ENCODE measurements at places on chromosomes 3 and 15.
A peak's percentile ranks its signal among the peaks of the same experiment; 100 is the strongest.

- peak; percentile 52 for ATAC-seq
Measured at GRCh38 chr3:11385891-11386290, 113.7 kb downstream of the ATG7 start.

- ATAC-seq, result no peak
Measured at GRCh38 chr15:69725957-69726356, 273.3 kb downstream of the RPLP1 start.

- ATAC-seq, result no peak
Measured at GRCh38 chr15:79962178-79962577, 8.8 kb downstream of the BCL2A1 start.

GRCh38 chr15:75578173-75578947, 755 bp downstream of the PTPN9 start:
- ATAC-seq, result peak; percentile 38

- ATAC-seq, result no peak
Measured at GRCh38 chr3:154766765-154767503, 313.2 kb upstream of the MME start.

GRCh38 chr15:38627689-38628277, 63.2 kb upstream of the RASGRP1 start:
- ATAC-seq, result no peak

DNA sequence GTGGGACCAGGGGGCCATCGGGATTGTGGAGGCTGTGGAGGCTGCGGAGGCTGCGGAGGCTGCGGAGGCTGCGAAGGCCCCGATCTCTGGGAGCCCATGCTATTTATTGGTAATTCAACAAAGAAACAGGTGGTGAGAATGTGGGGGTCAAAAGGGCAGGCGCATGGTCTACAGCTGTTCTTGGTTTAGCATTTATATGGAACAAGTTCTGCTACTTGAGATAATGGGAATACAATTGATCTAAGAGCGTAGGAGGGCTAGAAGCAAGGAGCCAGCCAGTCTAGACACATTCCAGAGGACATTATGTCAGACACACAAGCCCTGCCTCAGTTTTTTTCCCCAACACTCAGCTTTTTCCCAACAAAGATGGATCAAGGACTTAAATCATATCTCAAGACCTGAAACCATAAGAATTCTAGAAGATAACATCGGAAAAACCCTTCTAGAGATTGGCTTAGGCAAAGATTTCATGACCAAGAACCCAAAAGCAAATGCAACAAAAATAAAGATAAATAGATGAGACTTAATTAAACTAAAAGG, 20.1 kb downstream of the C3orf80 start:
- ATAC-seq, result no peak

- ATAC-seq, result no peak
Measured at GRCh38 chr15:82864967-82865366, 55.5 kb downstream of the WHAMM start.

GRCh38 chr15:101368861-101369642, 74.0 kb upstream of the SNRPA1 start:
- ATAC-seq, result no peak

- no peak for ATAC-seq
Measured at GRCh38 chr3:45881078-45882022, 5.0 kb upstream of the CCR9 start.

- peak; percentile 72 for ATAC-seq
Measured at GRCh38 chr3:194270627-194271459, 80.3 kb downstream of the CPN2 start.

DNA sequence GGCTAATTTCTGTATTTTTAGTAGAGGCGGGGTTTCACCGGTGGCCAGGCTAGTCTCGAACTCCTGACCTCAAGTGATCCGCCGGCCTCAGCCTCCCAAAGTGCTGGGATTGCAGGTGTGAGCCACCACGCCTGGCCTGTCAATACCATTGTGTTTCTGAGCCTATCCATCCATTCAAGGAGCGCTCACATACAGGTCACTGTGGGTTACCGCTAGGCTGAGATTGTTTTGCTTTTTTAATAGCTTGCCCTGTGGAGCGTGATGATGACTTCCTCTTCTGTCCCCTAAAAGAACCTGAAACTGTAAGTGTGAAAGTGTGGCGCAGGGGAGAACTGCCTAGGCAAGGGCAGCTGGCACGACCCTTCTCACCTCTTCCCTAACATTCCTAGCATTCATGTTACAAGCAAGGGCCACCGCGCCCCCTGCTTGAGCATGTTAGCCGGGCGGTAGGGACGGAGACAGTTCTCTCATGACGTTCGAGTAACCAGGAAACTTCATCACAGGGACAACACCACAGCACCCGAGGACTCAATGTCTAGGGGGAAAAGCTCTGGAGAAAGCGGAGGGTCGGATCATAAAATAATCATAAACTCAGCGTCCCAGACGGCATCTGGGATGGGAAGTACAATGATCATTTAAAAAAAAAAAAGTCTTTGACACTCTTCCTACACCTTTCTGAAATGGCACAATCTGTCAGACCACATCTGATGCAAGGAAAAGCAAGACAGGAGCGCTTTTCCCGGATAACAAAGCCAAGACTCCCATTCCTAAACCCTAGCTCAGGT, 790 bp downstream of the LAMP3 start:
- ATAC-seq, result no peak

GRCh38 chr3:112498914-112499711, at the start of gene BTLA:
TSS of gene BTLA (minus strand) at chr3:112499472. CDS start at chr3:112499358, 114 bp downstream.
- no peak for ATAC-seq

- ATAC-seq, result no peak
Measured at GRCh38 chr3:63303238-63303637, 25.1 kb downstream of the SYNPR start.

- ATAC-seq, result no peak
Measured at GRCh38 chr3:189978753-189979152, 141.9 kb downstream of the P3H2 start.

DNA sequence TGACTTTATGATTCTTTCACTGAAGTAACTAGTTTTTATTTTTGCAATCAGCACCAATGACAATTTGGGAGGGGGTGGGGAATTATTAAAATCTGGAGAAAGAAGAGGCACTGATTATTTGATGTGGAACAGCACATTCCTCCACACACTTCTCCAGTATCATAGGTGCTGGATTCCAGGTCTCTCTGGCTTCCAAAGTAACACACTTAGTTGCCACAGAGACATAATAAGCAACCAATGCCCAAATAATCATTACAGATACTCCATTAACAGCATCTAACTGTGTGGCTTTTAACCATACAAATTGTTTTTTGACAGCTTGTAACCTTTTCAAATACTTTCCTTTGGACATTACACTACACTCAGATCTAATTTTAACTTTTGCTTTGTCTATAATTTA, 131.0 kb upstream of the CDIN1 start:
- ATAC-seq, result no peak

GRCh38 chr3:9452417-9452816, 55.0 kb downstream of the SETD5 start:
- ATAC-seq, result no peak

DNA sequence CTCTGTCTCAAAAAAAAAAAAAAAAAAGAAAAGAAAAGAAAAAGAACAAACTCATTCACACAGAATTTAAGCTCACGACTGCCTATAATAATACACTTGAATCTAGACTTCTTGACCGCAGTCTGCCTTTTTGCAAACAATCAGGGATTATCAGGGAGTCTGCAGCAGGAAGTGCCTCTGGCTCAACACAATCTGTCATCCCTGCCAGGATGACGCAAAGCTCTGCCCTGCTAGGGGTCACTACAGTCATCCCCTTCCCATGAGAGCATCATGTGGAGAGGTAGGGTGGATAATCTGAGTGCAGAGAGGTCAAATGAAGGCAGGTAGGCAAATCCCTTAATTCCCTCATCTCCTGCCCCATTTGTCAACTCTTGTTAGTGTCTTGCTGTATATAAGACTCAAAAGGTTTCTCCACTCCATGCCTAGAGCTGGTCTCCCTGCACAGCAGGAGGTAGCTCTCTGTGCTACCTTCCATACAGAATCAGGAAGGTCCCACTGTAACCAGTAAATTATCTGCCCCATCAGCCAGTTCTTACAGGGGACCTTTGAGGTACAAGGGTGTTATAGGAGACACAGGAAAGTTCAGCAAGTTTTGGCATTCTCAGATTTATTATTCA, 4.2 kb downstream of the UBAP1L start:
- ATAC-seq, result no peak

- ATAC-seq, result peak; percentile 90
Measured at GRCh38 chr3:9946112-9947024, 5.8 kb downstream of the PRRT3 start.

DNA sequence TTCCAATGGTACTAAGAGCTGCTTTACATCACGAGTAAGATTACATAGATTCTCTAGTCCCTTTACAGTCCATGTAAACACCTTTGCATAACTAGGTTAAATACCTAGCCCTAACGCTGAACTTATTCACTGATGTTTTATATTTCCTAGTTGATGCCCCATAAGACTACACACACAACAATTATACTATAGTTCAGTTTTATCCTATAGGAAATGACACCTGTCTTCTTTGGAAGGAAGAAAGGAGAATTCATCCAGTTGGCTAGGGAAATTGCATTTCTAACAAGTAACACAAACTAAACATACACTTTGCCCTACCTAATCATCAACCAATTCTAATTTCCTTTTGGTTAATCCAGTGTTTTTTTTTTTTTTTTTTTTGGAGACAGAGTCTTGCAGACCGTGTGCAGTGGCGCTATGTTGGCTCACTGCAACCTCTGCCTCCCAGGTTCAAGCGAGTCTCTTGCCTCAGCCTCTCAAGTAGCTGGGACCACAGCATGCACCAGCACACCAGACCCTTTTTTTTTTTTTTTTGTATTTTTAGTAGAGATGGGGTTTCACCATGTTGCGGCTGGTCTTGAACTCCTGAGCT, 13.9 kb downstream of the PDE12 start:
- no peak for ATAC-seq

- ATAC-seq, result no peak
Measured at GRCh38 chr3:183288117-183288516, 35.1 kb downstream of the B3GNT5 start.

DNA sequence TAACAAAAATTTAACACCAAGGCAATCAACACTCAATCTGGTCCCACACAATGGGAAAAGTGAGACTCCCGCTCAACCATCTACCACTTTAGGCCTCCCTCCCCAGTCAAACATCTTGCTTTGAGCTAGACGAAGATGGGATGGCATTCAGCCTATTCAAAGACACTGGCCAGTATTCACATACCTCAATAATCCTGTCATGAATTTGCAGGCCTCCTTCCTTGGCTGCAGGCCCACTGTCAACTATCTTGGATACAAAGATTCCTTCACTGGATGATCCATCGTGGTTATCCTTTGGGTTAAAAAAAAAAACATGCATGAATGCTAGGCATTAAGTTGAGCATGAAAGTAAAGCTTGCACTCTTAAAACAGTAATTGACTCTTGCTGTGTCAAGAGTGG, 22.6 kb downstream of the PDZRN3 start:
- ATAC-seq, result peak; percentile 52

GRCh38 chr3:127858937-127859336, 36.6 kb upstream of the MGLL start:
- no peak for ATAC-seq

GRCh38 chr15:73283366-73283962, 85.3 kb downstream of the HCN4 start:
- ATAC-seq, result peak; percentile 90

DNA sequence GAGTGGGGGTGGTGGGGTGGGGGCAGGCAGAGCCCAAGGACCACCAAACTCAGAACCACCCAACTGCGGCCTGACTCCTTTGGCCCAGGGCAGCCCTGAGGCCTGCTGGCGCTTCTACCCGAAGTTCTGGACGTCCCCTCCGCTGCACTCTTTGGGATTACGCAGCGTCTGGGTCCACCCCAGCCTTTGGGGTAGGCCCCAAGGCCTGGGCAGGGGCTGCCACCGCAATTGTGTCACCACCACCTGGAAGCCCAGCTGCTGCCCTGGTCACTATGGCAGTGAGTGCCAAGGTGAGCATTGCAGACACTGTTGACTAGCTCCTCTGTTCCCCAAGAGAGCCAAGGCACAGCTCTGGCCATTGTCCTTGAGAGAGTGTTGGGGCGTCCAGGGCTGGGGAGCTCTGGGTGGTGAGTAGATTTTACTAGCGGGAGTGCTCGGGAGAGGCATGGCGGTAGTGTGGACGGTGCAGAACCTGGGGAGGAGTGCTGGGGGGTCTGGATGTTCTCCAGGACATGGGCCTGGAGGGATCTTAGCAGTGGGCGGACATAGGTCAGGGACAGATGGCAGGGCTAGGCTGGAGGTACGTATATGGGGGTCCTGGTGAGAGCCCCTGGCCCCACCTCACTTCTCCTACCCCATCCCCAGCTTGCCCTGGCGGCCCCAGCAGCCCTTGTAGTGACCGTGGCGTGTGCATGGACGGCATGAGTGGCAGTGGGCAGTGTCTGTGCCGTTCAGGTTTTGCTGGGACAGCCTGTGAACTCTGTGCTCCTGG, 12.8 kb downstream of the NT5DC2 start:
- no peak for ATAC-seq

- no peak for ATAC-seq
Measured at GRCh38 chr3:9225268-9225667, 24.2 kb downstream of the SRGAP3 start.

- no peak for ATAC-seq
Measured at GRCh38 chr3:127489357-127489756, 101.2 kb downstream of the TPRA1 start.

DNA sequence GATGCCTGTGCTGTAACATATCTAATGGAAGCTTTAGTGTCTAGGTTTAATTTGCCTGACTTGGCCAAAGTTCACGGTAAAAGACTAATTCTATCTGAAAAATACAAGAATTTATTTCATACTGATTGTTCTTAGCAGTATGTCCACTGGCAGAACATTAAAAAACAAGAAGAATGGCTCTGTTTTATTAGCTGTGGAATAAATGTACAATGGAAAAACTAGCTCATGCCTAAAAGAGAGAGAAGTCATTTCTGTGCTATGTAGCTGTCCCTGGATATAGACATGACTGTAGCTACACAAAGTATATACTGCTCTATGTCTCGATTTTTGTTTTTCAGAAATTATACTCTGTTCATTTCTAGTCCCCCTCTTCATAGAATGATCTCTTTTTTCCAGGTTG, 13.9 kb upstream of the VGLL3 start:
- no peak for ATAC-seq

- ATAC-seq, result no peak
Measured at GRCh38 chr3:17805461-17805940, 63.1 kb upstream of the TBC1D5 start.

- ATAC-seq, result no peak
Measured at GRCh38 chr3:146501752-146502151, 32.4 kb upstream of the PLSCR2 start.

DNA sequence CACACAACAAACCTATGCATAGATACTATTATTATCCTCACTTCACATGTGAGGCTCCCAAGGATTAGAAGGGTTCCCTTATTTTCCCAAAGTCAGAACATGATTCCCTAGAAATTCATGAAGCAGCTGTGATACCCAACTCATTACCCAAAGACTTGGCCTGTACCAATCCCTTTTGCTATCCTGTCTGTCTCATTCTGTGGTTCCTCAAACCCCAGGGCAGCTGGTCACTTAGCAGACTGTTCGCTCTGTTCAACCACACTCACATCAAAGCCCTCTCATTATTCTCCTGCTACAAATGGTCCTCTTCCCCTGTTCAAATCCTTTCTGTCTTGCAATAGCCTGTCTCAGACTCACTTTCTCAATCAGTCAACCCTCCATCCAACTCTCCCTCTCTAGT, 154.3 kb upstream of the TRIM42 start:
- no peak for ATAC-seq

- no peak for ATAC-seq
Measured at GRCh38 chr3:32002561-32003368, 21.2 kb downstream of the ZNF860 start.

- ATAC-seq, result peak; percentile 72
Measured at GRCh38 chr15:100918690-100919480, at the start of gene LRRK1. TSS of gene LRRK1 (plus strand) at chr15:100919357. CDS start at chr15:100924633, 5,276 bp downstream.

GRCh38 chr3:128155616-128156360, 2.5 kb downstream of the EEFSEC start:
- no peak for ATAC-seq
